Hepatocyte (in vitro differentiated cells): ENCODE measurements at places on chromosomes 2 and 18. TPM values are rescaled to one million over a fixed set of nuclear protein-coding genes. Genes with fewer than 3 reads are reported as not detected.

The PELI1 gene
- 60.0 and 62.9 TPM in 2 replicates for total RNA-seq

The DSG4 gene
- 0.12 and 0.23 TPM in 2 replicates for total RNA-seq

DNA sequence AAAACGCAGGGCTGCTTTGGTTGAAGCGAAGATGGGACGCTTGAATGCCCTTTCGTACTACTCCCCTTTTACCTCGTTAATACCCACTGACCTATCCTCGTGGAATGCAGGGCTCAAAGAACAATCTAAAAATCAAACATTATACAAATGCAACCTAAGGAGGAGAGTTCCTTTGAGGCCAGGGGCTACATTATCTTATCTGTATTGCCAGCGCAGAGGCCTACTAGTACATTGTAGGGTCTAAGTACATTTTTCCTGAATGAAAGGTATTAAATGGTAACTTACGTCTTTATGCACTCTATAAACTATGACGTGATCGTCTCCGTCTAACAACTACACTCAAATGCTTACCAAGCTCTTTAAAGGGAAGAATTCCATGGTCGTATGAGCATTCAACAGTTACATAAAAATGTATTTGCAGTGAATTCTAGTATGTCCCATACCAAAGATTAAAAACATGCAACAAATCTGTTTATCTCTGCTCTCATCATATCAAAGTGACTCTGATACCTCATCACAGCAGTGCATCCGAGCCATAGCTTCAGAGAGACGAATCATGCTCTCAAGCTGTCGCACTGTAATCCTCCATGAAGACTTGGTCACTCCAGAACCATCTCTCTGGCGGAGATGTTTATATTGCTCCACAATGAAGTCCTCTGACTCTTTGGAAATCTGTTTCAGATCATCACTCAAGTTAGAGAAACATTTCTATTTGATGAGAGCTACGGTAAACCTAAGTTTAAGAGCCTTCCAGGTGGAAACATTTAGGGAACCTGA is 14.1 kb upstream of the LCT start:
- peak; percentile 39 for DNase-seq

DNA sequence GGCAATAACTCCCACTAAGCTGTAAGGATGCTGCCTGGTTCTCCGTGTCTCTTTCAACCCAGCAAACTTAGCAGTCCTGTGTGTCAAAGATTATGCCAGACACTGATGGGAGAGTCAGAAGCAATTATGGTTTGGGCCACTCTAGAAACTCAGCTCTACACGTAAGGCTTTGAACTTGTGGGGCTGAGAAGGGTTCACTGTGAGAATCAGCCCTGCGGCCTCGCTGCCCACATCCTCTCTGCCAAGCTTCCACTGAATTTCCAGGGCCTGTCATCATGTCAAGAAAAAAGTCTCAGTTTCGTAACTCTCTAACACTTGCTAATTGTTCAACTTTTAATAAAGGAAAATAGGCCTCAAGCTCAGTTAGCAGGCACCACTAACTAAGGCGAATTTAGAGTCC is 308.8 kb upstream of the LYPD1 start:
- DNase-seq: no peak

- no peak for DNase-seq
Observed at GRCh38 chr2:170298861-170299429, 121.0 kb downstream of the MYO3B start.

The BCL11A gene
- 11.6 and 14.4 TPM in 2 replicates for total RNA-seq

The CCDC148 gene
- total RNA-seq: 1.6 and 2.2 TPM in 2 replicates

The SP100 gene
- total RNA-seq: 41.5 and 42.2 TPM in 2 replicates

DNA sequence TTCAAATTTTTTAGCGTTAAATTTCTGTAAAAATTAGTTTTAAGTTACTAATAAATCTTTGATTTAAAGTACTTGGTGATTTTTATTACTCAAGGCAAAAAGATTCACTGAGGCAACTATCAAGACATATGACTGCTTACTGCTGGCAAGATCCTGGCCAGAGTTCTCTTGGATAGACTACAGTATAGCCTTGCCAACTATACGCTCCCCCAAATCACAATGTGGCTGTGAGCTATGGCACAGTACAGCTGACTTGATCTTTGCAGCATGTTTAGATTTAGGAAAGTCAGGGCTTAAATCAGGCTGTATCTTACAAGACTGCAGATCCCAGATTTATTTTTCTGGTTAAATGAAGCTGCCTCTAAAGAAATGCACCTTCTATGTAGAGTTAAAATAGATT is 26.5 kb downstream of the MSTN start:
- DNase-seq: no peak

- DNase-seq: no peak
Observed at GRCh38 chr2:28427741-28428415, 35.2 kb downstream of the FOSL2 start.

The TUBA3E gene
- 18.1 and 18.5 TPM in 2 replicates for total RNA-seq

GRCh38 chr18:62209046-62209445 is 22.0 kb downstream of the RELCH start:
- no peak for DNase-seq

DNA sequence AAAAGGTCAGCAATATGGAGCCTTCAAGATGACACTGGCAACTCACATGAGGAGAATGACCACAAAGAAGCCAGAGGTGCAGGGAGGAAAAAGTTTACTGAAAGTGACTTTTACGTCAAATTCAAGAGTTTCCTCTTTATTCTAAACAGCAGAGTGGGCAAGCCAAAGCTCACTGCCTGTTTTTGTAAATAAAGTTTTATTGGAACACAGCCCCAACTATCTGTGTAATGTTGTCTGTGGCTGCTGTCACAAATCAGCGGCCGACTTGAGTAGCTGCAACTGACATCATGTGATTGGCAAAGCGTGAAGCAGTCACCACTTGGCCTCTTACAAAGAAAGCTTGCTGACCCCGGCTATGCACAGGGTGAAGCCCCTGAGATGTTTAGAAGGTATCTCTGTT is 9.2 kb upstream of the SULT1C2 start:
- DNase-seq: no peak

DNA sequence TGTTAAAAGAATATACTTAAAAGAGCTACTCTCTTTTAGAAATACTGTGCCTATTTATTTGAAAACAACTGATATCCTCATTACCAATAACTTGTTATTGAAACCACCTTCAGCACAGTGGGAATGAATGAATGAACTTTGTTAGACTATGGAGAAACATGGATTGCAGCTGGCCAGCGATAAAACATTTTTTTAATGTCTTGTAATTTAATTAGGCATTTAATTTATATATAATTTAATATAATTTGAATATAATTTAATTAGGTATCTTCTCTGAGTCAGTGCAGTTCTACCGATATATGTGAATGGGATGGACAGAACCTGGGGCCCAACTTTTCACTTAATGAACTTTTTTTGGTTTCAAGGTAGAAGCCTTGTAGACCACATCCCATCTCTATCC is 94.4 kb downstream of the KCTD18 start:
- no peak for DNase-seq
